NCI-H146 (cell line): ENCODE measurements at places on chromosomes 5 and 9.

DNA sequence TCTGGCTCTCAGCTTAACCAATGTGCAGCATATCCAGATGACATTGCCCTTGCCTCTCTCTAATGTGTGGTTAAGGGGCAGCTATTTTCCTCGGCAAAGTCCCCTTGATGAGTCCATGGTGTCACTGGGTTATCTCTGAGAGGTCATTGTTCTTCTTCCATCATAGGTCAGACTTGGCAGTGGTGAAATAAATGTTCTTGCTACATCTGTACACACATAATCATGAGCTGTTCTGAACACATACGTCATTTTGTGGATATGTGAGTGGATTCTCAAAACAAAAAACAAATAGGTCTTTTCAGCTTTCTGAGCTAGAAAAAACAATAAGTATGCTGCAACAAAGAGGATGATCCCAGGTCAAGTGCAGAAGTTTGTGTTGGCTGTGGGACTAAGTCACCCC lies 134.7 kb upstream of the PTPN3 start:
- DNase-seq: no peak

GRCh38 chr5:179616002-179616594 lies 7.4 kb downstream of the HNRNPH1 start:
- no peak for DNase-seq

GRCh38 chr5:89722538-89722937 lies 687.0 kb downstream of the CETN3 start:
- peak; percentile 4 for DNase-seq

DNA sequence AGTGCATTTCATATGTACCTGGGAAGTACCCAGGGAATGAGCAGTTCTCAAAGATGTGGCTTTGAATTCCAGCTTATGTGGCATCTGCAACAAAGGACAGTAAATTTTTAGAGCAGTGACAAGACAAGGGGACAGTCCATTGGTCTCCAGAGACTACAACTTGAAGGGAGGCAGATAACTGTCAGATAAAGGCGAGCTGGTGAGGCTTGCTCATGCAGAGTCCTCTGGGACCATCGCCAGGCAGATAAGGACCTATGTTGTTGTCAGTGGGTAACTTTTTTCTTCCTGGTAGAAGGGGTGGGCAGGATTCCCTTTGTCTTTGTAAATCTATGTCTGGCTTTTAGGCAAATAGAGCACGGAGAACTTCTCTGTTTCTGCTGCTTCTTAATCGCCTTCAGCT lies 120.2 kb downstream of the ICE1 start:
- DNase-seq: no peak

- DNase-seq: no peak
Observed at GRCh38 chr9:8845376-8845775, 1045.8 kb upstream of the DMAC1 start.

DNA sequence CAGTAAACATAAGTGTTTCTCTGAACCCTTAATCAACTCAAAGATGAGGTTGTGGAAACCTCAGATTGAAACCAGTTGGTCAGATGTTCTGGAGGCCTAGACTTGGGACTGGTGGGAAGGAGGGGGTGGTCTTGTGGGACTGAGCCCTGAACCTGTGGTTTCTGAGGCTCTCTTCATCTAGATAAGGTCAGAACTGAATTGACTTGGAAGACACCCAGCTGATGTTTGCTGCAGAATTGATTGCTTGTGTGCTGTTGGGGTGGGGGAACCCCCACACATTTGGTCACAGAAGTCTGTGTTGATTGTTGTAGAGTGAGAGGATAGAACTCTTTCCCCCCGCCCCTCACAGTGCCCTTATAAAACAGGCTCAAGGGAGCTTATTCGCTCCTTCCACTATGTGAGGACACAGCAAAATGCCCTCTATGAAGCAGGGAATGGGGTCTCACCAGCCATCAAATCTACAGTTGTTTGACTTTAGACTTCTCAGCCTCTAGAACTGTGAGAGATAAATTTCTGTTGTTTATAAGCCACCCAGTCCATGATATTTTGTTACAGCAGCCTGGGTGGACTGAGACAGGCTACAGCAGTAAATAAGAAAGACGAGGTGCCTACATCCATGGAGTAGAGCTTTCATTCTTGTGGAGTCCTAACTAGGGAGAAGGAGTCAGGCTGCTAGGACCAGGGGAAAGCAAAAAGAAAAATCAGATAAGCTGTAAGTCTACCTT lies 25.7 kb upstream of the UGCG start:
- no peak for DNase-seq

DNA sequence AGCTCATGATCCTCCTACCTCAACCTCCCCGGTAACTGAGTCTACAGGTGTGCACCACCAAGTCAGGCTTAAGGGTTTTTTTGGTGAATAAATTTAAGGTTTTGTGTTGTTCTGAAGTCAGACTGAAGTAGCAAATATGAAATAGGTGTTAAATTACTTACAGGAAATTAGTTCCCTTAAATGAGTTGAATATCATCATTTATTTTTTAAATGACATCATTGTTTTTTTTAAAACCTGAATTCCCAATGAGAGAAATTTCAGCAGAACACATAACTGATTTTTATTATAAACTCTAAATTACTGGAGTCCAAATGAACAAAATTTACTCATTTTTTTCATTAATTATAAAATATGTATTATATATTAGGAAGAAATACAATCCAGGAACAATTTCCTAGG lies 33.0 kb upstream of the NRG2 start:
- no peak for DNase-seq
